ENCODE measurements at places on chromosomes 1 and 21.

- DNase-seq: no peak
Observed at GRCh38 chr1:234602334-234603220, 7.4 kb downstream of the IRF2BP2 start.

- DNase-seq: no peak
Observed at GRCh38 chr1:117919376-117919775, 10.0 kb downstream of the GDAP2 start.

GRCh38 chr1:85705940-85706339 is 2.3 kb downstream of the ZNHIT6 start:
- no peak for DNase-seq

DNA sequence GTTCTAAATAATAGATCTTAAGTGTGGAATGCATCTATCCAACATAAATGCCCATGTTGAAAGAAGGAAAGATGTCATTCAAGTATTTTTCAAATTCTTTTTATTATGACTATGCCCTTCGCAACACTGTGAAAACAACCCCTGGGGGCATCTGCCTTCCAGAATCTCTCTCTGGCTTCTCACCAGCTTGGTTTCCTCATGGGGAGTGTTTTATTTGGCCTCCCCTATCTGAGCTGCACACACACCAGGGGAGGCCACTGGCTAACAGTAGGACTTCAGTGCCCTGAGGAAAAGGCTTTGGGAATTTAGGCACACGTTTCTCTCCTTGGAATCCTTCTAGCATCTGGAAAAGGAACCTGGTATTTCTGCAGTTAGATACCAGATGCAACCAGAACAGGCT is 130.6 kb downstream of the EDEM3 start:
- DNase-seq: no peak

- no peak for DNase-seq
Observed at GRCh38 chr1:239186487-239186886, 199.9 kb upstream of the CHRM3 start.

GRCh38 chr1:186443638-186444037 is 17.3 kb downstream of the PDC start:
- DNase-seq: no peak

DNA sequence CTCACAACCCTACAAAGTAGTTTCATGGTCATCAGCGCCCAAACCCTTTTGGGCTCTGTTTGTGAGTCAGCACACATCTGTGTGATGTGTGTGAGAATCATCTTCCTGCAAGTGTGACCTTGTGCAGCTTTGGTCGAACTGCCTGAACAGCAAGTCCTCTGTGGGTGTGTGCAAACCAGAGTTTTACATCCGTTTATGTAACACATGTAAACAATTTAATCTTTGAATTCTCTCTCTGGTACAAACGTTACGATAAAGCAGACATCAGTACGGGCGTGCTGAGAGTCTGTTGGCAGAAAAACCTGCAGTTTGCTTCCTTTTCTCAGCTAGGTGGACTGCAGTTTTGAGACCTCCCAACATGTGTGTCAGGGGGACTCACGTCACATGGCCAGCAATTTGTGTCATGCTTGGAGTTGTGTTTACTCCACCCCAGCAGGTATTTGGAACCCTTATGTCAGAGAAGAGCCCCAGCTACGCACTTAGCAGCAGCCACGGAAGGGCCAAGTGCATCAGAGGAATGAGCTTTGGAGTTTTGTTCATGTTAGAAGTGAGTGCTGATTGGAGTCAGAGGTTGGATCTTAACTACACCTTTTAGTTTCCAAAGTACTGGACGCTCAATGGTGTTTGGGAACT is 230.8 kb downstream of the PAPPA2 start:
- no peak for DNase-seq

DNA sequence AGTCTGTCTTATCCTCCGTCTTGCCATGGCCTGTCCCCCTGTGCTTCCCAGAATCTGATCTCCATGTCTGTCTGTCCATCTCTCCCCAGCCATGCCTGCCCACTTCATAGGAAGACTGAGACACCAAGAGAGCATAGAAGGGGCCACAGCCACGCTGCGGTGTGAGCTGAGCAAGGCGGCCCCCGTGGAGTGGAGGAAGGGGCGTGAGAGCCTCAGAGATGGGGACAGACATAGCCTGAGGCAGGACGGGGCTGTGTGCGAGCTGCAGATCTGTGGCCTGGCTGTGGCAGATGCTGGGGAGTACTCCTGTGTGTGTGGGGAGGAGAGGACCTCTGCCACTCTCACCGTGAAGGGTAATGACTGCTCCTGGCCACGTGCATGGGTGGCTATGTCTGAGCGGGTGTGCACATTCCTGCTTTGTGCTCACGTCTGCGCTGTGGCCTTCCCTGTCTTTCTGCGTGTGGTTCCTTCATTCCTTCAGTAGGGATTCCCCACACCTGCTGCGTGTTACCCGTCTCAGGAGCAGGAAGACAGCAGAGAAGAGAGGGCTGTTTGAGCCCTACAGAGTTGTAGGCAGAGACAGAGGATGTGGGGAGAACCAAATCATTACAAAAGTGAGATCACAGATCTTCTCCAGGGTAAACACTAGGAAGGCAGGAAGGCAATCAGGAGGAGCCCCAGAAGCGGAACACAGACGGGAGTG is 80.8 kb downstream of the OBSCN start:
- no peak for DNase-seq

DNA sequence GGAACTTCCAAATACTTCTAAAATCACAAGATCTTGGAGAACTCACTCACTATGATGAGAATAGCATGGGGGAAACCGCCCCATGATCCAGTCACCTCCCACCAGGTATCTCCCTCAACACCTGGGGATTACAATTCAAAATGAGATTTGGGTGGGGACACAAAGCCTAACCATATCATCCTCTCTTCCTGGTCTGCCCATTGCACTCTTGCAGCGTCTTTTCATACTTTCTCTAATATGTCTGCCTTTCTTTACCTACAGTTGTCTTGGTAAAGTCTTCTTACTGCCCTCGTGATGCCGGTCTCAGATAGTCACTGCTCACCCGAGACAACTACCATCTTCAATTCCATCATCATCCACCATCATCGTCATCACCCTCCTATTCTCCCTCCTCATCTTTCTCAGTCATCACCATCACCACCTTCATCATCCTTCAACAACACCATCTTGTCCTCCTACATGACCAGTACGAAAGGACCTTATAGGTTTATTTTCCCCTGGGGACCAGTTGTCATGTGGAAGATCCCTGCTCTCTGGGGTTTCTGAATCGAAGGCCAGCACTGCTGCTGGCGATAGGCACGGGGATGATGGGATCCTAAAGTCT is 58.5 kb upstream of the CASZ1 start:
- DNase-seq: no peak

- DNase-seq: no peak
Observed at GRCh38 chr1:235683653-235684052, 34.1 kb upstream of the GNG4 start.

- no peak for DNase-seq
Observed at GRCh38 chr1:246631426-246631825, 65.2 kb downstream of the CNST start.

- DNase-seq: peak; percentile 52
Observed at GRCh38 chr1:17239420-17239819, 9.5 kb upstream of the PADI3 start.

DNA sequence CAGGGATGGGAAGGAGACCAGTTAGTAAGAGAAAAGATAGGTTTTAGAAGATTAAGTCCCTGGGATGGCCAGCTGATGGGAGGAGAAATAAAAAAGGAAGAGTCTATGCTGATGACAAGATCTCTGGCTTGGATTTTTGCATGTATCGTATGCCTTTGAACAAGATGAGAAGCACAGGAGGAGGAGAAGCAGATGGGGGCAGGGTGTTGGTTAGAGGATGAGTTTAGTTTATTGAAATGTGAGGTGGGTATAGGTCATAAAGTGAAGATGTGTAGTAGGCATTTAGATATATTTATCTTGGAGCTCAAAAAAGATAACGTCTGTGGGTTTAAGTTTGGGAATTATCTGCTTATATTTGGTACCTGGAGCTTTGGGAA is 1.4 kb downstream of the TIPRL start:
- no peak for DNase-seq

DNA sequence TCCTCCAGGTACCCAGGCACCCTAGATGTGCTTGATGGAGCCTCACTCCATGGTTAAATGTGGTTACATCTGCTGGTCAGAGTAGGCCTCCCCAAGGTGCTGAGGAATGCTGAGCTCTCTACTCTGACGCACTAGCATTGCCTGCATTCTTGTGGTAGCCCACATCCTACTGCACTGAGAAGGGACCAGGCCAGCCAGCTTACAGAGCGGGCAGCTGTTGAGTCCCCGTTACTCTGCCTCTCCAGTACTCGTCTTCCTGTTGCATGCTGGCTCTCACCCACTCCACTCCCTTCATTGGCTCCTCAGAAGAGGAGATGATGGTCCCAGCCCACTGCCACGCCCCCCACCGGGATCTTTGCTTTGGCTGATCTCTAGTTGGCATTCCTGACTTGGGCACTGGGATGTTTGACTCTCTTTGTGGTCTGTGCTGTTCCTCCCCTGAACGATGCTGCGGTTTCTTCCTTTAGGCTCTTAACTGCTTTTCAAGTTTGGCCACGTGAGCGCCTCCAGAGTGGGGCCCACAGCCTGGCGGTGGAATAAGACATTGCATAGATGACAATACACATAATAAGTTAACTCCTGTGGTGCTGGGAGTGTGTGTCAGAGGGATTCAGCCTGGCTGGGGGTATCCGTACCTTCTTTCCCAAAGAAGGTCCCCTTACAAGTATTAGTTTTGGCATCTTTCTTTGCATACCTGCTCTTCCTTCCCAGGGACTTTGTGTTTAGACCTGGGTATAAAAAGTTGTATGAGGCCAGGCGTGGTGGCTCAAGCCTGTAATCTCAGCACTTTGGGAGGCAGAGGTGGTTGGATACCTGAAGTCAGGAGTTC is 18.6 kb downstream of the AZIN2 start:
- DNase-seq: no peak

- no peak for DNase-seq
Observed at GRCh38 chr1:184019506-184019905, 18.0 kb downstream of the COLGALT2 start.

All from mesothelial cell of epicardium (in vitro differentiated cells).